ENCODE measurements at places on chromosomes 1 and 21. TPM values are rescaled to one million over a fixed set of nuclear protein-coding genes. Genes with fewer than 3 reads are reported as not detected.

Gene FMO4
- 1.4 TPM for total RNA-seq

Gene KLHDC8A
- not detected for total RNA-seq

Gene LCE1C
- total RNA-seq = not detected

Gene ANXA9
- total RNA-seq = 0.63 TPM

Gene WNT3A
- not detected for total RNA-seq

Gene PALMD
- total RNA-seq = 0.60 TPM

Gene ZNF644
- total RNA-seq = 41.5 TPM

Gene SERINC2
- total RNA-seq = 1.1 TPM

Gene SF3B4
- 6.3 TPM for total RNA-seq

Gene DEPDC1
- total RNA-seq = 0.34 TPM

Gene FCRL5
- total RNA-seq = not detected

Gene COL11A1
- total RNA-seq = 5.0 TPM

Gene CD1B
- not detected for total RNA-seq

Gene FCAMR
- total RNA-seq = under 0.01 TPM

Gene ZNF695
- total RNA-seq = 1.1 TPM

Gene ARHGAP30
- total RNA-seq = 0.09 TPM

Gene NUDT17
- total RNA-seq = 2.4 TPM

Gene NBPF4
- total RNA-seq = not detected

Gene CNR2
- not detected for total RNA-seq

Gene PTPN14
- 23.8 TPM for total RNA-seq

Gene HSD3B2
- total RNA-seq = not detected

Gene DPH2
- 10.4 TPM for total RNA-seq

Gene PTGS2
- 4.1 TPM for total RNA-seq

Gene RGS5
- total RNA-seq = 5.6 TPM

Gene FBXO2
- 5.2 TPM for total RNA-seq

Gene OR10X1
- total RNA-seq = not detected

Gene TTLL7
- 14.5 TPM for total RNA-seq

Gene AIRE
- not detected for total RNA-seq

Gene KRTAP21-2
- not detected for total RNA-seq

Gene SYT2
- under 0.01 TPM for total RNA-seq

Gene EXO1
- total RNA-seq = 1.9 TPM

Gene PLA2G2E
- not detected for total RNA-seq

Gene TDRD5
- total RNA-seq = not detected

Gene SDC3
- total RNA-seq = 16.1 TPM

Gene RAD54L
- total RNA-seq = 0.95 TPM

Gene SPRR2E
- total RNA-seq = not detected

Gene SLC27A3
- 50.1 TPM for total RNA-seq

Gene CRYZ
- 69.5 TPM for total RNA-seq

Gene CFAP57
- total RNA-seq = 0.16 TPM

Gene PRRX1
- total RNA-seq = 134 TPM

Gene CEP350
- 44.4 TPM for total RNA-seq

Gene GBP6
- total RNA-seq = 0.17 TPM

Gene FCER1G
- total RNA-seq = not detected
